Mesenteric fat pad (tissue), 1 donor: ENCODE measurements at places on chromosomes 12 and 14. TPM values are rescaled to one million over a fixed set of nuclear protein-coding genes. Genes with fewer than 3 reads are reported as not detected.

- no peak for DNase-seq
Measured at GRCh38 chr12:26471560-26471959, 276.2 kb downstream of the SSPN start.

- no peak for DNase-seq
Measured at GRCh38 chr12:92147491-92147890, 1.8 kb upstream of the BTG1 start.

SLC41A2 gene
- total RNA-seq = 36.5 TPM

DNA sequence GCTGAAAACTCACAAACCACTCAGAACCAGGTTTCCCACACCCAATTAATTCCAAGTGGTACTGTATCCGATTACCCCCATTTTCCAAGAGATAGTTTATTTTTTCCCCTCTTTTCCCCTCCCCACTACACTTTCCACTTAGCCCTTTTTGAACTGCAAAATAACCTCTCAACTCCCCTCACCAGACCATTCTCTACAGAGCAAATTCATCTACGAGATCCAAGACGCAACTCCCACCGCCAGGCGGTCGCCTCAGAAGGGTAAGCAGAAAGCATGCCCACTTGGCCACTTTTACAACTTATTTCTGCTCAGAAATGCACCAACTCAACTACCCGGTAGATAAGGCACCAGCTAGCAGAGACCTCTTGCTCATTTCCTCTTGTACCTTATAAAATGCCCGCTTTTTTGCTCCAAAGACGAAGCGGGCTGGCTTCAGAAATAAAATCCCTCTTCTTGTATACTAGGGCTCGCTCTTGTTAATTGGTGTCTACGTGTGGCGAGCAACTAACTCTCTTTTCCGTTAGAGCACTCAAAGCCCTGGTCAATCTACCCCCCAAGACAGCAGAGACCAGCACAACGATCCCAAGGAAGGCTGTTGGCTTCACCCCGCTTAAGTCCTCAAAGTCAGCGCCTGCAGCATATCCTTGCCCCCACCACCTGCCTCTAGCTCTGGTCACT lies 910 bp upstream of the SRP54 start:
- DNase-seq = no peak

C1S gene
- 593 TPM for total RNA-seq

TAS2R9 gene
- not detected for total RNA-seq

AKAP5 gene
- 0.45 TPM for total RNA-seq

GRCh38 chr12:48010366-48010970 lies 6.2 kb upstream of the COL2A1 start:
- no peak for DNase-seq

RTN1 gene
- total RNA-seq = 15.4 TPM

- no peak for DNase-seq
Measured at GRCh38 chr12:123122626-123123025, 28.3 kb downstream of the PITPNM2 start.

STXBP6 gene
- total RNA-seq = 2.4 TPM

DNA sequence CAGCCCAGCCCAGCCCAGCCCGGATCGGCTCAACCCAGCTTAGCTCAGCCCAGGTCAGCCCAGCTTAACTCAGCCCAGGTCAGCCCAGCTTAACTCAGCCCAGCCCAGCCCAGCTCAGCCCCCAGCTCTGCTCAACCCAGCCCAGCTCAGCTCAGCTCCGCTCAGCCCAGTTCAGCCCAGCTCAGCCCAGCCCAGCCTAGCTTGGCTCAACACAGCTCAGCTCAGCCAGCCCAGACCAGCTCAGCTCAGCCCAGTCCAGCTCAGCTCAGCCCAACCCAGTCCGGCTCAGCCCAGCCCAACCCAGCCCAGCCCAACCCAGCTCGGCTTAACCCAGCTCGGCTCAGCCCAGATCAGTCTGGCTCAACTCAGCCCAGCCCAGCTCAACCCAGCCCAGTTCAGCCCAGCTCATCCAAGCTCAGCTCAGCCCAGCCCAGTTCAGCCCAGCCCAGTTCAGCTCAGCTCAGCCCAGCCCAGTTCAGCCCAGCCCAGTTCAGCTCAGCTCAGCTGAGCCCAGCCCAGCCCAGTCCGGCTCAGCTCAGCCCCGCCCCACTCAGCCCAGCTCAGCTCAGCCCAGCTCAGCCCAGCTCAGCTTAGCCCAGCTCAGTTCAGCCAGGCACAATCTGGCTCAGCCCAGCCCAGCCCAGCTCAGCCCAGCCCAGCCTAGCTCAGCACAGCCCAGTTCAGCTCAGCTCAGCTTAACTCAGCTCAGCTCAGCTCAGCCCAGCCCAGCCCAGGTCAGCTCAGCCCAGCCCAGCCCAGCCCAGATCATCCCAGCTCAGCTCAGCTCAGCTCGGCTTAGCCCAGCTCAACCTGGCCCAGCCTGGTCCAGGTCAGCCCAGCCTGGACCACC lies 331.7 kb downstream of the TMEM121 start:
- DNase-seq = peak; percentile 79

DNA sequence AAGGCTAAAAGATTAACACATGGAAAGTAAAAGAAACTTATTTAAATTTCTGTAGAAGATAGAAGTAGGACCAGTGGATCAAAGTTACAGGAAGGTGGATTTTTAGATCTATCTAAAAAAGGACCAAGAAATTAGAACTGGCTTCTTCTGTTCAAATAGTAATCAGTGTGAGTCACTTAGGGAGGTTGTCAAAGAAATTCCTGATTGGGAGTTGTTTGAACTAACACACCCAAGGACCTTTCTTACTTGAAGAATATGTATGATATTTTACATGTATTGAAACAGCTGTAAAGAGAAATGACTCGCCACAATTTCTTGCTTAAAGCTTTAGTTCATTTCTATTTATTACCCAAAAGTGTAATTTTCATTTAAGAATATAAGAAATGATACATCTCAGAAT lies 256.9 kb downstream of the RAD51B start:
- no peak for DNase-seq

DNA sequence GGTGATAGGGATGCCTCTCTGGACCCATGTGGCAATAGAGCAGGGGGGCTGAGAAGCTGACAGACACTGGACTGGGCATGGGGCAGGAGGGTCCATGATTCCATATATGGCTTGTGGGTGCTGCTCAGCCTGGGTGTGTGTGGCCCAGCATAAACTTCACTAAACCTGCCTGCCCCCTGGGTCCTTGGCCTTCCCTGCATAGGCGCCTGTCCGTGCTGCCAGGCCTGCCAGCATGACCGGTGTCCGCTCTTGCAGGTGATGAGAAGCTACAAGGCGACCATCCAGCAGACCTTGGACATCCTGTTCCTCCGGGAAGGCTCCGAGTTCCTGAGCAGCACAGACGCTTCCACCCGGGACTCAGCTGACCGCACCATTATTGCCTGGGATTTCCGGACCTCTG lies 61.6 kb downstream of the BEGAIN start:
- DNase-seq = peak; percentile 67

- DNase-seq = no peak
Measured at GRCh38 chr12:46266382-46266791, 2.5 kb downstream of the SLC38A1 start.

KRT73 gene
- not detected for total RNA-seq

- no peak for DNase-seq
Measured at GRCh38 chr12:122669397-122670070, 33.6 kb downstream of the HCAR2 start.

DNA sequence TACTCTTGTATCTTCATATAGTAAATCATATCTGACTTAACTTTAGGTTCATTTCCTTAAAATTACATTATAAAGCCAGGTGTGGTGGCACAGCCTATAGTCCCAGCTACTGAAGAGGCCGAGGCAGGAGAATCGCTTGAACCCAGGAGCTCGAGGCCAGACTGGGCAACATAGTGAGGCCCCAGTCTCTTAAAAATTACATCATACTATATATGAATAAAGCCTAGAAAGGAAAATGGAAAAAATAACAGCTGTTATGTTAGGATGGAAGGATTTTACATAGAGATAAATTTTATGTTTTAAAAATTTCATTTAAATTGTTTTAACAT lies 4.2 kb downstream of the HECTD1 start:
- no peak for DNase-seq

PPFIA2 gene
- 2.7 TPM for total RNA-seq

PAPOLA gene
- total RNA-seq = 137 TPM

NEUROD4 gene
- total RNA-seq = not detected

- DNase-seq = peak; percentile 67
Measured at GRCh38 chr14:69528143-69528542, 43.6 kb downstream of the PLEKHD1 start.
